Activated naive CD8-positive, alpha-beta T cell treated with anti-CD3 and anti-CD28 coated beads, Interleukin-2, amount 10 ng/mL, durations not matched to agents 7 days and 5 days (primary cell): ENCODE measurements at places on chromosomes 12 and 14. TPM values are rescaled to one million over a fixed set of nuclear protein-coding genes. Genes with fewer than 3 reads are reported as not detected.

DNA sequence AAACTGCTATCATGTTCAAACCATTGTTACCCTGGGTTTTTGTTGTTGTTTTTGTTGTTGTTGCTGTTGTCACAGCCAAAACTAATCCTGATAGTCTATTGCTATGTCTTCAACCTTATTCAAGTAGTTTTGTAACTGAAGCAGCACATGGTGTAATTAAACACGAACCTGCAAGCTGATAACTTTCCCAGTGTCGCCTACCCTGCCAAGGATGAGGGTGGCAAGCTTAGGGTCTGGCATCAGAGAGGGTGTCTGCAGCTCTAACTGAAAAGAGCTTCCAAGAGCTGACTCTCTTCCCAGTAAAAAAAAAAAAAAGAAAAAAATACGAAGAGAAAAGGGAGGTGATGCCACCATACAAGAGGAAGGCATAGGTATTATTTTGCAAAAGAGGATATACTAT is 86.3 kb upstream of the BCL2L14 start:
- H3K27me3 ChIP-seq: peaks cover 5% of the 10 kb centered on the region
- no peak overlapping the region for H3K27ac ChIP-seq

- DNase-seq: no peak
- H3K4me3 ChIP-seq: no peak overlapping the region
- H3K27me3 ChIP-seq: no peaks in the 10 kb centered on the region
- H3K4me1 ChIP-seq: no peaks in the 10 kb centered on the region
These were observed 56.0 kb downstream of the KSR2 start for GRCh38 chr12:117912756-117913155.

DNA sequence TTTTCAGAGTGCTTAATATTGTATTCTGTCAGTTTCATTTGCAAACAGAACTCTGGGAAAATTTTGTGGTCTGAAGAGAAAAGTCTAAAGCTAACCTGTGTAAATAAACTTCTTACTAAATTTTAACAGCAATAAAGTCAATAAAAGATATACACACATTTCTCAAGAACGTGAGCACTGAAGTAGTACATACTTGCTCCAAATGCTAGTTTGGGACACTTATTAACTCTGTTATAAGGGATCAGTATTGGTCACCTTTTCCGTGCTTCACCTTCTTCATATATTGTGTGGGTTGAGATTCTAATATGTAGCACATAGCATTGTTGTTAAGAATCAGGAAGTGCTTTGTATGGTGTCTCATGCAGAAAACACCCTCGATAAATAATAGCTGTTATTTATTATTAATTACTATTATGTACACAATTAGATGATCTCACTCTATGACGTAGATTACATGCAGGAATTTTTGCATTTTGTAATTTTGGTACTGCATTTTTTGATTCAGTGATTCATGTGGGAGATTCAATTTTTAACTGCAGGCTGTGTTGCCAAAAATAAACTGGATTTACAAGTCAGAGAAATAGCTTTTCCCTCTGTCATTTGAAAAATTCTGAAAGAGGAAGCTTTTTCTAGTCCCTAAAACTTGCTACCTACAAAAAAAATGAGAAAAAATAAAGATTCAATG is 300.9 kb downstream of the ACSS3 start:
- H3K4me3 ChIP-seq: no peak overlapping the region
- no peaks in the 10 kb centered on the region for H3K36me3 ChIP-seq
- no peak overlapping the region for H3K27ac ChIP-seq

DNA sequence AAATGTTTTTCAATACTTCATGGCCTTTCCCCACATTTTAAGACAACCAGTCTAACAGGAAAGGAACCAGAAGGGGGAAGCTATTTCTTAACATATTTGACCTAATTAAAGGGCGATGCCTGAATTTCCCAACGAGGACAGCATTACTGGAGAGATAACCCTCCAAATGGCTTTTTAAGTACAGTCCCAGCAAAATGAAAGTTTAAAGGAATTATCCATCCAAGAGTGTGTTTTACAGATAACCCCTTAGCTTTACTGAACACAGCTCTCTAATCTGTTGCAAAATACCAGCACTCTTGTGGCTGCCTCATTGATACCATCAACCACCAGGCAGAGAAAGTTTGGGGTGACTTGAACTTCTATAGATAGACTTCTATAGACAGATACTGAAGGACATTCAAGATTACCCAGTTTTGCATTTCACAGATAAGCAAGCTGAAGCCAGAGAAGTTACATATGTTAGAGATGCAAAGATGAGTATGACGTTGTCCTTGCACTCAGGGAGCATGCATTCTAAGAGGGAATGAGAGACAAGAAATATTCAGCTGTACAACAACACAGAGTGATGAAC is 41.3 kb upstream of the DUSP6 start:
- H3K4me3 ChIP-seq: no peak overlapping the region
- DNase-seq: no peak

GRCh38 chr14:49766839-49767238 is 1.1 kb upstream of the KLHDC2 start:
- peak overlapping the region; percentile 98 for H3K27ac ChIP-seq
- DNase-seq: no peak
- no peaks in the 10 kb centered on the region for H3K27me3 ChIP-seq
- peaks cover 1% of the 10 kb centered on the region for H3K36me3 ChIP-seq
- peak overlapping the region; percentile 82 for H3K4me3 ChIP-seq

DNA sequence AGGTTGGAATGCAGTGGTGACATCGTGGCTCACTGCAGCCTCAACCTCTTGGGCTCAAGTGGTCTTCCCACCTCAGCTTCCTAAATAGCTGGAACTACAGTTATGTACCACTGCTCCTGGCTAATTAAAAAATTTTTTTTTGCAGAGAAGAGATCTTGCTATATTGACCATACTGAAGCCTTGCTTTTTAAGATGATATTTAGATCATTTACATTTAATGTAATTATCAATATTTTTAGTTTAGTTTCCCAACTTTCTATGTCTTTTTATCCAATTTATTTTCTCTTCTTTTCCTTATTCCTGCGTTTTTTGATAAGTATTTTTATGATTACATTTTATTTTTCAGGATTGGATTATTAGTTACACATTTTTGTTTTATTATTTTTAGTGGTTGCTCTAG is 340.1 kb downstream of the APAF1 start:
- no peak overlapping the region for H3K4me3 ChIP-seq
- DNase-seq: no peak
- H3K36me3 ChIP-seq: no peaks in the 10 kb centered on the region
- no peak overlapping the region for H3K27ac ChIP-seq
- H3K4me1 ChIP-seq: no peaks in the 10 kb centered on the region

GRCh38 chr12:53217051-53217930 is 10.2 kb upstream of the ITGB7 start:
- H3K4me1 ChIP-seq: peaks cover 61% of the 10 kb centered on the region
- H3K27me3 ChIP-seq: no peaks in the 10 kb centered on the region
- peak; percentile 41 for DNase-seq

- no peaks in the 10 kb centered on the region for H3K36me3 ChIP-seq
- DNase-seq: no peak
- H3K4me1 ChIP-seq: no peaks in the 10 kb centered on the region
- no peak overlapping the region for H3K4me3 ChIP-seq
These were observed 527.2 kb downstream of the FLRT2 start for GRCh38 chr14:86057018-86057667.

DNA sequence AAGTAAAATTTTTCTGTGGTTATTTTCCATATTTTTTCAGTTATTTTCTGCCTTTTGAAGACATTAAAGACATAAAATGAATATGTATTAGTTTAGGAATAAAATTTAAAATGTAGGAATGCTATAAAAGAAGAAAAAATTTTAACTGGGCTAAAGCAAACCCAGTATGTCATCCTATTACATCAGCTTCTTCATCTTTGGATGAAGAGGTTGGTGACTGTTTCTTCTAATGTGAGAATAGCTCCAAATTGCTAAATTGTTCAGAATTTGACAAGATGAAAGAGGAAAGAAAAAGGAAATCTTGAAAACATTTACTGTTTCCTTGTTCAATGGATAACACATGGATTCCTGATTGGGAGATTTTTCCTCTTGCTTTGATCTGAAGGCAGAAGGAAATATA is 52.7 kb upstream of the PZP start:
- H3K27ac ChIP-seq: no peak overlapping the region
- H3K4me3 ChIP-seq: no peak overlapping the region
- H3K27me3 ChIP-seq: peaks cover 10% of the 10 kb centered on the region

- H3K27ac ChIP-seq: no peak overlapping the region
- no peak for DNase-seq
- peaks cover 18% of the 10 kb centered on the region for H3K27me3 ChIP-seq
- no peak overlapping the region for H3K4me3 ChIP-seq
- peaks cover 23% of the 10 kb centered on the region for H3K4me1 ChIP-seq
- peaks cover 2% of the 10 kb centered on the region for H3K36me3 ChIP-seq
These were observed 144.8 kb upstream of the KRR1 start for GRCh38 chr12:75656210-75656609.

- DNase-seq: no peak
- H3K27ac ChIP-seq: no peak overlapping the region
- H3K27me3 ChIP-seq: peaks cover 65% of the 10 kb centered on the region
These were observed 9.9 kb upstream of the LRP10 start for GRCh38 chr14:22861651-22862050.

DNA sequence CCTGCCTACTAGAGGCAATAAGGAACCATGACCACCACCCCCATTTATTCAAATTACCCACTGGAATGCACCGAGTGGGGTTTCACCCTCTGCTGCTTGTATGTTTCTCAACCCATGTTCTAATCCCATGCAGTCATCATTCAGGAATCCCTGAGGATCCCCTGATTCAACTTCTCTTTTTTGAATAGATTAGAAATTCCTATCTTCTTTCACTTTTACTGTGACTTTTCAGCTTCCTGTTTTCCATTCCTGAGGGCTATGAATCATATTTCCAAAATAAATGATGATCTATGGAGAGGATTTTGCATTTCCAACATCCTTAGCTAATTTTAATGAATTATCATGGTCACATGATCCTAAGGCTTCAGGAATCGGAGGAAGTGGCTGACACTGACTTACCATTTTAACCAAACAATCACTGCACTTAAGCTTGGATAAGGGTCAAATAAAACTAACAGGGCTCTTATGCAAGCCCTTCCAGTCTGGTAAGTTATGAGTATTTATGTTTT is 19.4 kb upstream of the P2RX4 start:
- H3K27me3 ChIP-seq: no peaks in the 10 kb centered on the region
- H3K27ac ChIP-seq: no peak overlapping the region
- DNase-seq: no peak
- no peaks in the 10 kb centered on the region for H3K36me3 ChIP-seq
- H3K4me1 ChIP-seq: peaks cover 8% of the 10 kb centered on the region

GRCh38 chr14:90815822-90816662 is at the start of gene TTC7B:
TTC7B (minus strand) TSS chr14:90816430; CDS start chr14:90816295, 135 bp downstream.
- peak within 1 kb of the TSS; percentile 77 for H3K4me3 ChIP-seq
- H3K27me3 ChIP-seq: peaks cover 31% of the 10 kb centered on the region
- H3K27ac ChIP-seq: peak within 1 kb of the TSS; percentile 51
- H3K4me1 ChIP-seq: peaks cover 9% of the 10 kb centered on the region
- no peaks in the 10 kb centered on the region for H3K36me3 ChIP-seq

DNA sequence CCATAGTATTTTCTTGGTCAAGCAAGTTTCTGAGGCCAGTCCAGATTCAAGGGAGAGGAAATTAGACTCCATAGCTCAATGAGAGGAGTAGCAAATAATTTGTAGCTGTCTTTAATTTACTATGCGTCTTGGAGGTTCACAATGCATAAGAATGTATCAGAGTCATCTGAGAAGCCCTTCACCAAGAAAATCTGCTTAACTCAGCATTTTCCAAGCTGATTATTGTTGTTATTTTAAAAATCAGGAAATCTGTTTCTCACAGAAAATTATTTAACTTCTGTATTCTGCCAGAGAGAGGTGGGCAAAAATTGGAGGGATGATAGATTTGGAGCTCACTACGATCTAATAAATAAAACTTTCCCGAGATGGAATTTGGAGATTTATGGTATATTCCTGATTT is 72.0 kb downstream of the SMOC1 start:
- H3K4me1 ChIP-seq: no peaks in the 10 kb centered on the region
- H3K27ac ChIP-seq: no peak overlapping the region

DNA sequence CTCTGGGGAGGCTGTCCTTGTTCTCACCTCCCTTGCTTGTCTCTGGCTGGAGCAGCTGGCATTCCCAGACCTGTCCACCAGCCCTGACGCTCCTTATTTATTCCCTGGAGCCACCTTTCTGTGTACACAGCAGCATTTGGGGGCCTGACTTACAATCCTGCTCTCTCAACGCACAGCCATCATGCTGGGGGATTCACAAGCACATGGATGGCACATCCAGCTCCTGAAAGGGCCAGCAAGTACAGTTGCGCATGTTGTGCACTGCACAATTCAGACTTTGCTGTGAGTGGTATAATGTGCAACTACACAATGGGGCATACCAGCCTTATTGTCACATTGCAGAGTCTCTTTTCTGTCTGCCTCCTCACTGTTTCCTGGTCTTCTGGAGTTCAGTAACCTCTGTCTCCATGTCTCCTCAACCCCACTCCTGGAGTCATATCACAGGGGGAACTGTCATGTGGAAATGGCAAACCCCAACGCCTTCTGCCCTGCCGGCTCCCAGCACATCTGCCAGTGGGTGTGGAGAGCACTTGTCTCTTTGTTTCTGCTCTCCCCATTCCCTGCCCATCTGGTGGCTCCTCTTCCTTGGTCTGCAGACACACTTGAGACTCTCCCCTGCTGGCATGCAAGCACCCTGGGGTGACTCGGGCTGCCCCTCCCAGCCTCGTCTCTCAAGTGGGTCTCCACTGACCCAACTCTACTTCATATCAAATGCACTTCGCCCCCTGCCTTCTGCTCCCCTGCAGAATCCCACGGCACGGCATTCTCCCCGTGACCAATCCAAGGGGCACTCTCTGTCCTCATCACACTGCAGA is 41.2 kb upstream of the MEG3 start:
- H3K27ac ChIP-seq: no peak overlapping the region
- no peak for DNase-seq

- H3K4me1 ChIP-seq: peaks cover 33% of the 10 kb centered on the region
- peak overlapping the region; percentile 96 for H3K4me3 ChIP-seq
- peak overlapping the region; percentile 89 for H3K27ac ChIP-seq
- no peaks in the 10 kb centered on the region for H3K27me3 ChIP-seq
- H3K36me3 ChIP-seq: peaks cover 5% of the 10 kb centered on the region
These were observed 1.0 kb upstream of the ANO6 start for GRCh38 chr12:45214749-45215418.

The DNAJC22 gene
- total RNA-seq: 0.31 TPM

The KRT74 gene
- not detected for total RNA-seq

The ARG2 gene
- total RNA-seq: 2.6 TPM

The FAM181A gene
- total RNA-seq: not detected

The VRTN gene
- not detected for total RNA-seq

The VDR gene
- 13.9 TPM for total RNA-seq

The KRT6A gene
- total RNA-seq: not detected

The SIX6 gene
- not detected for total RNA-seq

The KRT77 gene
- not detected for total RNA-seq

The TAS2R43 gene
- total RNA-seq: 0.54 TPM

The ANKS1B gene
- total RNA-seq: not detected

The PGF gene
- not detected for total RNA-seq
